ENCODE measurements at places on chromosomes 1 and 21. TPM values are rescaled to one million over a fixed set of nuclear protein-coding genes. Genes with fewer than 3 reads are reported as not detected.

SPEN gene
- 18.9 TPM for total RNA-seq

ZBTB21 gene
- total RNA-seq, result 5.0 TPM

DNAI4 gene
- 3.6 TPM for total RNA-seq

RGL1 gene
- 40.8 TPM for total RNA-seq

CD164L2 gene
- total RNA-seq, result not detected

LCE6A gene
- total RNA-seq, result not detected

AXDND1 gene
- total RNA-seq, result not detected

CHD5 gene
- 0.04 TPM for total RNA-seq

NUDT4B gene
- 21.8 TPM for total RNA-seq

C8A gene
- total RNA-seq, result not detected

CR2 gene
- total RNA-seq, result not detected

DIO1 gene
- not detected for total RNA-seq

KDF1 gene
- total RNA-seq, result not detected

AADACL4 gene
- total RNA-seq, result not detected

KANK4 gene
- not detected for total RNA-seq

CRNN gene
- not detected for total RNA-seq

EXO1 gene
- total RNA-seq, result 11.7 TPM

RHD gene
- not detected for total RNA-seq

CNR2 gene
- total RNA-seq, result not detected

MATN1 gene
- not detected for total RNA-seq

SGIP1 gene
- total RNA-seq, result 7.7 TPM

ALPL gene
- total RNA-seq, result 0.13 TPM

LORICRIN gene
- total RNA-seq, result not detected

DDX59 gene
- 12.6 TPM for total RNA-seq

SLC2A5 gene
- total RNA-seq, result not detected

EPHA2 gene
- total RNA-seq, result 130 TPM

LCA5L gene
- total RNA-seq, result 0.21 TPM

CNTN2 gene
- total RNA-seq, result not detected

WDR3 gene
- total RNA-seq, result 37.4 TPM

PLA2G2C gene
- total RNA-seq, result not detected

RBM11 gene
- total RNA-seq, result not detected

DNAJC6 gene
- total RNA-seq, result 2.5 TPM

PRR9 gene
- not detected for total RNA-seq

TEDDM1 gene
- total RNA-seq, result not detected

NES gene
- 293 TPM for total RNA-seq

PADI3 gene
- 0.04 TPM for total RNA-seq

TNFRSF4 gene
- total RNA-seq, result 0.79 TPM

GCSAML gene
- not detected for total RNA-seq

CRYBG2 gene
- total RNA-seq, result not detected

PPCS gene
- 22.0 TPM for total RNA-seq

BNIPL gene
- total RNA-seq, result 0.07 TPM

OR2L3 gene
- total RNA-seq, result not detected

APOBEC4 gene
- not detected for total RNA-seq

BSND gene
- not detected for total RNA-seq

UTP11 gene
- 55.9 TPM for total RNA-seq

KCNE1 gene
- 0.13 TPM for total RNA-seq

KRTAP23-1 gene
- not detected for total RNA-seq

IFI44L gene
- total RNA-seq, result 4.7 TPM

AMPD1 gene
- not detected for total RNA-seq

CTBS gene
- 6.3 TPM for total RNA-seq
